ENCODE measurements at places on chromosomes 3 and 15. TPM values are rescaled to one million over a fixed set of nuclear protein-coding genes. Genes with fewer than 3 reads are reported as not detected.

GRCh38 chr3:99499235-99500158 is 138.9 kb upstream of the COL8A1 start:
- H3K27me3 ChIP-seq: no peaks in the 10 kb centered on the region
- no peaks in the 10 kb centered on the region for H3K36me3 ChIP-seq
- DNase-seq: no peak
- H3K27ac ChIP-seq: no peak overlapping the region
- no peaks in the 10 kb centered on the region for H3K4me1 ChIP-seq

DNA sequence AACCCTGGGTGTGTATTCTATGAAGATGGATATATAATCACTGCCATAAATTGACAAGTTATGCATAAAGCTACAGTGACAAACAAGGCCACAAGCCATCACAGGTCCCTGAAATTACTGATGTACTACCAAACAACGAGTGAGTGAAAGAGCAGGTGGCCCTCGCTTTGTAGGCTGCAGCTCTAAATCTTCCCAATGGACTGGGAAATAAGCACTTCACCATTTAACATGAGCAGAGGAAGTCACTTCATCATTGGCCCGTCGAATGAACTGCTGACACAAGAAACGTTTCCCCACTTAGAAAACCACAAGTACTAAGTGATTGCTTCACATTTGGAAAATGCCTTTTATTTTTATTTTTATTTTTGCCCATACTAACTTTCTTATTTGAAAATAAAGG is 218.0 kb downstream of the ZNF385D start:
- DNase-seq: no peak
- H3K4me1 ChIP-seq: no peaks in the 10 kb centered on the region
- H3K36me3 ChIP-seq: no peaks in the 10 kb centered on the region
- no peak overlapping the region for H3K27ac ChIP-seq
- H3K4me3 ChIP-seq: no peak overlapping the region

TGM5 gene
- not detected for total RNA-seq

DNA sequence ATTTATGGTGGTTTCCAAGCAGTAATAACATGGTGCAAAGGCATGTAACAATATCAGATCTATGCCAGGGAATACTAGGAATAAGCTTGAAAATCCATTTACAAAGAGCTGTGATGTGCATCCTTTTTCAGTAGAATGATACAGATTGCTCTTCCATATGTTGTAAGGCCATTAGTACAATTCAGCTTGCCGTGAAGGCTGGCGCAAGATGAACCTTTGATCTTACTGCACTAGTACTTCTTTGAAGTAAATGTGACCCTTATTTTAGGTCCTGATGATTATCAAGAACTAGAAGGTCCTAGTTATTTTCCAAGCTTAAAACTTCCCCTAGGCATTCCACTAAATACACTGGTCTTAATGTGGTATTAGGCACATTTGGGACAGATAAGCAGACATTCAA is 210.1 kb upstream of the CD96 start:
- H3K4me3 ChIP-seq: no peak overlapping the region
- H3K27me3 ChIP-seq: no peaks in the 10 kb centered on the region
- no peaks in the 10 kb centered on the region for H3K4me1 ChIP-seq

DNA sequence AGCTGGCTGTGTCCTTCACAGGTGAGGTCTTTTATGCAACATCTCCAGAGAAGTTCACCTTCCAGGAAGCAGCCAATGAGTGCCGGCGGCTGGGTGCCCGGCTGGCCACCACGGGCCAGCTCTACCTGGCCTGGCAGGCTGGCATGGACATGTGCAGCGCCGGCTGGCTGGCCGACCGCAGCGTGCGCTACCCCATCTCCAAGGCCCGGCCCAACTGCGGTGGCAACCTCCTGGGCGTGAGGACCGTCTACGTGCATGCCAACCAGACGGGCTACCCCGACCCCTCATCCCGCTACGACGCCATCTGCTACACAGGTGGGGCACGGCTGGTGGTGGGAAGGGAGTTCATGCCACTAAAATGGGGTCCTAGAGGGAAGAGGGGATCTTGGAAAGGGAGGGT is 40.1 kb downstream of the ACAN start:
- H3K36me3 ChIP-seq: no peaks in the 10 kb centered on the region
- no peak overlapping the region for H3K27ac ChIP-seq
- no peak for DNase-seq
- H3K4me3 ChIP-seq: no peak overlapping the region
- H3K27me3 ChIP-seq: no peaks in the 10 kb centered on the region

DNA sequence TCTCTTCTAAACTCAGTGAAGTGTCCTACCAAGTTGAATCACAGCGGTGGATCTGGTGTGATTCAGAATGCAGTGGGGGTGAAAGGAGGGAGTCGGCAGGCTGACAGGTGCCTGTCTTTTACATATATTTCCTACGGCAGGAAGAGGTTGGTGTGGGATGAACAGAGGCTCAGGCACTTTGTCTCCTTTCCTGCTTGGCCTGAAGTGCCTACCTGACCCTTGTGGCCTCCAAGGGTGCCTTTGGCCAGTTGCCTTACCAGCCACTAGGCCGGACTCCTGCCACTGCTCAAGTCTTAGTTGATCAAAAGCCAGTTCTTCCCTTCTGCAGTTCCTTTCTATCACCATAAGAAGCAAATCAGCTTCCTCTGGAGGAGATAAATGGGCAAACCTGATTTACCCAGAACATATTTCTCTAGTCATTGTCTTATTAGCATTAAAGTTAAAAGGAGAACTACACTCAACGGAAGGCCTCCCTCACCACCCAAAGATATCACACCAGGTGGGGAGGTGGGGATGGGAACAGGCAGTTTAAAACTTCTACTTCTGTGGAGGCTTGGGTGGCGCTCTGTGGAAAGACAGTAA is 52.1 kb downstream of the CRTC3 start:
- H3K36me3 ChIP-seq: no peaks in the 10 kb centered on the region
- H3K4me1 ChIP-seq: peaks cover 31% of the 10 kb centered on the region
- H3K27me3 ChIP-seq: no peaks in the 10 kb centered on the region
- H3K27ac ChIP-seq: no peak overlapping the region

FANCD2OS gene
- not detected for total RNA-seq

GRCh38 chr15:33722673-33723015 is 245.7 kb upstream of the CHRM5 start:
- H3K4me3 ChIP-seq: no peak overlapping the region
- no peaks in the 10 kb centered on the region for H3K4me1 ChIP-seq
- no peaks in the 10 kb centered on the region for H3K36me3 ChIP-seq
- no peak overlapping the region for H3K27ac ChIP-seq
- no peaks in the 10 kb centered on the region for H3K27me3 ChIP-seq

DNA sequence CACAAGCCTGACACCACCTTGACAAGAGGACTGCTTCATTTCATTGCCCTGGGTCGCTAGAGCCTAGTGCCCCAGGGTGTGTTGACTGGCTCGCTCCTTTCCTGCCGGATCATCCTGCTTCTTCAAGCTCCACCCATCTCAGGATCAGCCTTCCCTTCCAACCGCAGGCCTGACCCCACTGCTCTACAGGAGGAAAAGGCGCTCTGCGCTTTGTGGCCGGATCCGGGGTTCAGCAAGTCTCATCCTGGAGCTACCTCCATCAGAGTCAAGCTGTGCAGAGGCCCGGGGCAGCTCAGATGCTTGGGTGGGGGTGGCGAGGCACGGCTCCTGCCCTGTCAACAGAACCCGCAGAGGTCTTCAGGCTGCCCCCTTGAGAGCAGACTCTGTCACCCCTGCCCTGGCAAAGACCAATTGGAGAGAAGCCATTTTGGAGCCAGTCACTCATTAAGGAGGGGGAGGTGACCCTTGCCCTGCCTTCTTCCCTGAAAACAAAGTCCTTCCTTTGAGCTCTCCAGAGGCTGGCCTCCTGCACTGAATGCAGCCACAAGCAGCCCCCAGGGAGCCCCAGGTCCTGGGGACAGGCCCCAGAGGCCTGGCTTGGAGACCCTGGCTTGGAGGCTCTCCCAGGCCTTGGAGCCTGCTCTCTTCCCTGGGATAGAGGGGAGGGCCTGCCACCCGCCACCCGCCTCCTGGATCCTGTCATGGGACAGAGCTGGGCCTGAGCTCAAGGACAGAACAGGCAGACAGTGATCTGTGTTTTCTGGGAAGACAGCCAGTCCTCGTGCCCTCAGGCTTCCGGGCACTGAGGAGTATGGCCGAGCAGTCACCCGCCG is 80.3 kb downstream of the CPN2 start:
- H3K4me3 ChIP-seq: no peak overlapping the region
- DNase-seq: peak; percentile 88
- H3K36me3 ChIP-seq: no peaks in the 10 kb centered on the region
- H3K4me1 ChIP-seq: no peaks in the 10 kb centered on the region

DNA sequence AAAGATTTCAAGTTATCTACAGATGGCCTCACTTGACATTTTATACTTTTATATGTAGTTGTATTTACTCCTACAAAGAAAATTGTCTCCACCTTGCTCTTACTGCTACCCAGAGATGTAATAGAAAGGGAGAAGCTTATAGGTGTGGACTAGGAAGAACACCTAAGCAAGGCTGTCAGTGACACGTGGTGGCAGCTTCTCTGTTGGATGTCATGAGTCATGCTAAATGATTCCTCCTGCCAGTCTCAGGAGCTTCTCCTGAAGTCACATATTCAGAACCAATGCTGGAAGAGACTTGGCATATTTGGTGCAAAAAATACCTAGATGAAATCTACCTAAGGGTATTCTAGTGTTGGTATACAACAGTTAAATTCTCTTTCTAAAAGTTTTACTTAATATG is 184.7 kb downstream of the LRRC3B start:
- no peaks in the 10 kb centered on the region for H3K4me1 ChIP-seq
- H3K27me3 ChIP-seq: no peaks in the 10 kb centered on the region
- no peaks in the 10 kb centered on the region for H3K36me3 ChIP-seq
- H3K27ac ChIP-seq: no peak overlapping the region

DNA sequence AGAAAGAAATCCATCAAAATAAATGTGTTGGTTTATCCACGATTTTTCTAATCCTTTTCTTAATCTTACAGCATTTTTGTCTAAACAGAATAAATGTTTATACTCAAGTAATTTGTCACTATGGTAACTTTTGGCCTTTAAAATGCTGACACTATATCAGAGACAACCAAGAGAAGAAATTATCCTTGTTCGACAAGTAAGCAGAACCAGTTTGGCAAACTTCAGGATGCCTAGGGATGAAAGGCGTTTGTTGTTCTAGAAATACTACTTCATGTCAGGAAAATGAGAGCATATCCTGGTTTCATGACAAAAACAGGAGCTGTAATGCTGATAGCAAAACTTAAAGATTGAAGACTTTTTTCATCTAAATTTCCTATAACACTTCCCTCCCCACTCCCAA is 308.0 kb upstream of the ATP11B start:
- H3K27ac ChIP-seq: no peak overlapping the region
- H3K4me3 ChIP-seq: no peak overlapping the region
- no peak for DNase-seq
- H3K4me1 ChIP-seq: no peaks in the 10 kb centered on the region

DNA sequence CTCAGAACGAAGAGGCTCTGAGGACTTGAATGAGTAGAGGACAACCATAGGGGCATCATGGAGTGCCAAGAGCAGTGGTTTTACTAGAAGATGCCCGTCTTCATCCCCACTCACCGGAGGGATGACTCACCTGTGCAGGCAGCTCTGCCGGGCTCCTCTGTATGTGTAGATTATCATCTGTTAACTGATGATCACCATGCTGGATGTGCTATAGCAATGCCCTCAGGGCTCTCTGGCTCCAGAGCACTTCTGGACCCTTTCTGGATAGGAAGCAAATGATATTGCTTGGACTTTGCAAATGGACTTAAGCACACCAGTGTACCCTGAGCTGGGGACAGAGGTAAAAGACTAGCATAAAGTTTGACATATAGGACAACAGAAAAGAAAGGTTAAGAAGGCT is 10.2 kb upstream of the TGFBR2 start:
- H3K27ac ChIP-seq: peak overlapping the region; percentile 84
- no peaks in the 10 kb centered on the region for H3K36me3 ChIP-seq
- H3K4me3 ChIP-seq: no peak overlapping the region
- DNase-seq: no peak
- H3K27me3 ChIP-seq: no peaks in the 10 kb centered on the region

DNA sequence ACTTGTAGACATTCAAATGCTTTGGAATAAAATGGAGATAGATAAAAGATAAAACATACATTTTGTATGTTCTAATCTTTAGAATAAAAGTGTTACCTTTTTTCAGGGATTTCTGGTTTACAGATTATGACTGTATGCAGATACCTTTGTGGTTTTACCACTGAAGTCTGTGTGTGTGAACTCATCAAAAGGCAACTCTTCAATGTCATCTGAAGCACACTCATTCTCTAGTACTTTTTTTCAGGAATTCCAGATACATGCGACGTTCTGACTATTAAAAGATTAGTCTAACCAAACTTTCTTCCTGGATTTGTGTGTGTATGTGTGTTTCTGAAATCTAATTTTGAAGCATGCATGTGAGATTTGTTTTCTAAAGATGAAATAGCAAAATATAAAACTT is 188.6 kb downstream of the NLGN1 start:
- no peak for DNase-seq
- no peak overlapping the region for H3K4me3 ChIP-seq
- no peaks in the 10 kb centered on the region for H3K4me1 ChIP-seq
- H3K27me3 ChIP-seq: peaks cover 5% of the 10 kb centered on the region

FBXO40 gene
- not detected for total RNA-seq

ARHGAP31 gene
- 1.6 TPM for total RNA-seq

FYCO1 gene
- total RNA-seq: 20.7 TPM

GRCh38 chr3:130758624-130759369 is 12.2 kb upstream of the PIK3R4 start:
- no peak overlapping the region for H3K4me3 ChIP-seq
- no peaks in the 10 kb centered on the region for H3K4me1 ChIP-seq
- no peaks in the 10 kb centered on the region for H3K27me3 ChIP-seq
- no peak overlapping the region for H3K27ac ChIP-seq

GRCh38 chr3:134378384-134378783 is 4.1 kb upstream of the AMOTL2 start:
- H3K4me3 ChIP-seq: no peak overlapping the region
- peaks cover 20% of the 10 kb centered on the region for H3K4me1 ChIP-seq
- no peak overlapping the region for H3K27ac ChIP-seq
- DNase-seq: no peak
- H3K36me3 ChIP-seq: no peaks in the 10 kb centered on the region
- H3K27me3 ChIP-seq: no peaks in the 10 kb centered on the region

- H3K4me1 ChIP-seq: peaks cover 5% of the 10 kb centered on the region
- no peaks in the 10 kb centered on the region for H3K36me3 ChIP-seq
- DNase-seq: no peak
- no peak overlapping the region for H3K4me3 ChIP-seq
Measured at GRCh38 chr3:170778240-170779217, 91.5 kb downstream of the RPL22L1 start.

CYP8B1 gene
- 315 TPM for total RNA-seq

GOLGA6L7 gene
- total RNA-seq: not detected

- H3K27me3 ChIP-seq: no peaks in the 10 kb centered on the region
- H3K4me1 ChIP-seq: no peaks in the 10 kb centered on the region
- DNase-seq: no peak
- no peaks in the 10 kb centered on the region for H3K36me3 ChIP-seq
- H3K4me3 ChIP-seq: no peak overlapping the region
- H3K27ac ChIP-seq: no peak overlapping the region
Measured at GRCh38 chr3:127663151-127663550, 9.6 kb upstream of the ABTB1 start.

UQCRC1 gene
- 329 TPM for total RNA-seq

CLDN18 gene
- not detected for total RNA-seq

ECE2 gene
- total RNA-seq: not detected

Measured in right lobe of liver (tissue), 6 donors.